ENCODE measurements at places on chromosomes 3 and 15.

DNA sequence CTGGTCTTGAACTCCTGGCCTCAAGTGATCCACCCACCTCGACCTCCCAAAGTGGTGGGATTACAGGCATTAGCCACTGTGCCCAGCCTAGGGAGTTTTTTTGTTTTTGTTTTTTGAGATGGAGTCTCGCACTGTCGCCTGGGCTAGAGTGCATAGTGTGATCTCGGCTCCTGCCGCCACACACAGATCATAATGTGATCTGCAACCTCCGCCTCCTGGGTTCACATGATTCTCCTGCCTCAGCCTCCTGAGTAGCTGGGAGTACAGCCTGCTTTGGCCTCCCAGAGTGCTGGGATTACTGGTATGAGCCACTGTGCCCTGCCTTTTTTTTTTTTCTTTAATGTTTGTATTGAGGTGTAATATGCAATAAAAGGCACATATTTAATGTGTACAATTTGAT is 78.2 kb downstream of the SMAD3 start:
- DNase-seq = no peak

GRCh38 chr3:106518516-106518915 is 649.7 kb upstream of the CBLB start:
- DNase-seq = no peak

DNA sequence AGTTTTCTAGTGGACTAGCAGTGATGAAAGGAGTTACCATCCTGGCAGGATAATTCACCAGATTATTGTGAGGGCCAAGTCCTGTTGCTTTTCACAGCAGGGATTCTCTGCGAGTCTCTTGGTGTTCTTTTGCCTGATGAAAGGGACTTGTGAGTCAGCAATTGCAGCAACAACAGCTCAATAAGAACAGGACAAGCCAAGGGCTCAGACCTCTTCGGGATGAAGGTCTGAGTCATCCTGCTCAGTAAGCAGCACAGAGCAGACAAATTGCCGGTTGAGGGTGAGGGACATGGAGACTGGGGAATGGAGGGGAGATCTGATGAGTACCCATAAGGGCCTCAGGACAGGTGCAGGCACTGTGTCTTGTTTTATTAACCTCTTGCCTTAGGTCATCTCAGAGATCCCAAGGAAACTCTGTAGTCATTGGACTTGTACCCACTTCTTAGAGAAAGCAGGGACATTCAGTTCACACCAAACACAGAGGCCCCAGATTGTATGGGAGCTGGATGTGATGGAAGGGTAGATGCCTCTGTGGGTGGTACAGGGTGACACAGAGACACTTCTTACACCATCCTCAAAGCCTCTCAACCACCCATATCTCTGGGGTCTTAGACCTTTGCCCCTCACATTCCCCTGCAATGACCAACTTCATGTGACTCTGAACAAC is 173.8 kb upstream of the TLE3 start:
- peak; percentile 31 for DNase-seq

GRCh38 chr15:27059610-27060202 is 88.7 kb downstream of the GABRG3 start:
- DNase-seq = peak; percentile 51

GRCh38 chr15:70920981-70921696 is 28.5 kb downstream of the LRRC49 start:
- no peak for DNase-seq

DNA sequence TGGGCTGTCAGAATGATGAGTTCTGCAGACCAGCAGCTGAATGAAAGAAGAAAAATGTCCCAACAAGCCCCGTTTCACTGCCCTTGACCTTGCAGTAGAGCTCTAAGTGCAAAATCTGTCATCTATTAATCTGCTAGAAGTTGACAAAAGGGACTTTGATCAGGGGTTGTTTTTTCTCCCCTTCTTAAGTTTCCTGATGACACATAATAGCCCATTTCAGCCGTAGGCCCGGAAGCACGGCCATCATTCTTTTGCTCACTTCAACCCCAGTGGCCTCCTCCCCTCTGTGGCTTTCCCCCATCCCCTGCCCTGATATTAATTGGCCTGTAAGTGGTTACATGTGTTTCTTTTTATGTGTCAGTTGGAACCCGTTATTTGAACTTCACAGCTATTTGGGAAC is 298.9 kb downstream of the RPLP1 start:
- DNase-seq = no peak

DNA sequence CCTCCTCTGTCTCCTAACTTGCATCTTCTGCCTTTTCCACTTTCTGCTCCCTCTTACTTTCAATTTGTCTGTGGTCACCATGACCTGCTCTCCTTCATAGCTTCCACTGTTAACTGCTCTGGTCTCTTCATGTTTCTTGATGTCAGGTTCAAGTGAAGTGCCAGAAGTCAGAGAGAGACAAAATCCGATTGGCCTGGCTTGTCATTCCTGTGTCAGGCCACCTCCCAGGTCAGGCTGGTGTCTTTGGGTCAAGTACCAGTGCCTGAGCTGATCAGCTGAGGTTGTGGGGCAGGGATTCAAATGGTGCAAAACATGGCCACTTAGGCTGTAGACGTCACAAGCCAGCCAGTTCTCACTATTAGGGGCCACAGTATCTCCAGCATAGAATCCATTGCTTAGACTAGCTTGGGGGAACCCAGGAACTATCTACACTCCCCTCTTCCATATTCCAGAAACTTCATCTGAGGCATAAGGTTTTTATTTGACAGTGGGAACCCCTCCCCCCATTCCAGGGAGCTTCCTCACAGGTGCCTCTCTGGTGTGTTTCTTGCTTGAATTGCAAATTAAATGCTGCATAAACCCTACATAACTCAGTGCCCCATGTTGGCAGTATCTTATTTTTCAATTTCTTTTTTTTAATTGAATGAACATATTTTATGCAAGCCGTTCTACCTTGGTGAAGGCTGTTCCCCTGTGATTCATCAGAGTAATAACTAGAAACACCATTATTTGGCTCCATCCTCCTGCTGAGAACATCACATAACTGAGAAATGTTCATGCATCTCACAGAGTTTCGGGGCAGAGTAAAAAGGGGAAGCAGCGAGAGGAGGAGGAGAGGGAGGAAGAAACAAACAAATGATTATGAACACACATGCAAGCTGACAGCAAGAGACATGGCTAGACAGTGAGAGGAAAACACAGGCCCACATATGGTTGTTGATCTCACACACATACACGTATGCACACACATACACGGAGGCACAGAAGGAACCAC is 175.8 kb downstream of the TLE3 start:
- DNase-seq = no peak

GRCh38 chr3:136788154-136788553 is 30.8 kb upstream of the SLC35G2 start:
- DNase-seq = no peak

DNA sequence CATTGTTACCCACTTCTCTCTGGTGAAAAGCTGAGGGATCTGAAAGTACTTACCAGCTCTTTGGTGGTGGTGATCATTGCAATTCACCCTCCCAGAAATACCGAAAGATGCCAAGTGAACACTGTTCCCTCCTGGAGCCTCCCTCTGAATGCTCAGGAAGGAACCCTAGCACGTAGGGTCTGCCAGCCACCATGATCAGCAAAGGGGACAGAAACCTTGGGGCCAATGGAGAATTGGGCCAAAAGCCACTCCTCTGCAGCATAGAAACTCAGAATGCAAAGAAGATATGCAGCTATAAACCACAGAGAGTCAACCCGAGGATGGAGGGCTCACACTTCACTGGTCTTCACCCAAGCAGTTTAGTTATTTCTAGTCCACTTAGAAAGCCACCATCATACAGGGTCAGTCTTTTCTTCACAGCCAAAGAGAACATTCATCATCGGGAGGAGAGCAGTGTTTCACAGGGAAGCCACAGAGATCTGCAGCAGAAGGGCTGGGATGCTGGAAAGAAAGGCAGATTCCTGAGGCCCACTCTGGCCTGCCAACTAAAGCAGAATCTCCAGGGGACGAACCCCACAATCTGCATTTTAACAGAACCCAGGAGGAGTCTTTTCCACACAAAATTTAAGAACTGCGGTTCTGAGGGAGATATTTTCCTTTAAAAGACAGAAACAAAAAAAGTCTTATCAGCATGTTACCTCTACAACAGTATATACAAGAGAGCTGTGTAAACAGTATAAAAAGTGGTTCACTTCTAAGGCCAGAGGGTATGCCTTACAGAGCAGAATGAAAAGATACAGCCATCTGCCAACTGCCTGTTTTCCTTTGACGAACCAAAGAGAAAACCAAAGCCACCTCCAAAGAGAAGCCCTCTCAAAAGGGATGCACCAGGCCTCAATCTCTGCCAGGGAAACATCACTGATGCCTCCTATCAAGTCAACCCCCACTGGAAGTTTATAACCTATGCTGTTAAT is 11.3 kb downstream of the TBC1D2B start:
- no peak for DNase-seq

- DNase-seq = no peak
These were observed 1.1 kb downstream of the NOX5 start for GRCh38 chr15:69015591-69015990.

- DNase-seq = no peak
These were observed 52.2 kb downstream of the C3orf85 start for GRCh38 chr3:109188741-109189140.

- no peak for DNase-seq
These were observed 227.4 kb upstream of the CMC1 start for GRCh38 chr3:28013864-28014473.

- no peak for DNase-seq
These were observed 3.6 kb upstream of the SMAD6 start for GRCh38 chr15:66698318-66698961.

GRCh38 chr15:44207643-44208042 is 12.6 kb upstream of the FRMD5 start:
- DNase-seq = no peak

GRCh38 chr15:100726070-100726420 is 123.7 kb downstream of the ASB7 start:
- no peak for DNase-seq

GRCh38 chr3:114417675-114418074 is 123.8 kb downstream of the TIGIT start:
- DNase-seq = no peak

- no peak for DNase-seq
These were observed 230.2 kb upstream of the HES1 start for GRCh38 chr3:193905541-193906396.

GRCh38 chr3:109918740-109919139 is 581.4 kb upstream of the DPPA4 start:
- no peak for DNase-seq

DNA sequence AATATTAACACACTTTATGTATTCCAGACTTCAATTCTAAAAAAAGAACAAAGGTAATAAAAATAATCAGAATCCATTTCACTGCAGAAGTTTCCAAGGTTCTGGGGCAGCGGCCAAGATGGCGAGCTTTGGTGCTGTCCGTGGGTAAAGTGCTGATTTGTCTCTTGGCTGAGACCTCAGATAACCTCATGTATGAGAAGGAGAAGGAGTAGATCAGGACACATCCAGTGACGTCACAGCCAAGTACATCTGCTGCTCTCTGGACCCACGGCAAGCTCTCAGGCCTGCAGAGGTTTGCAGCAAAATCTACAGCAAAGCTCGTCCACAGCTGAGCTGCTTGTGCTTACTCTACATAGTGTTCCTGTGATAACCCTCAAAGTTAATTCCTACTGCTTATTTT is 165.7 kb downstream of the MAGI1 start:
- DNase-seq = no peak

DNA sequence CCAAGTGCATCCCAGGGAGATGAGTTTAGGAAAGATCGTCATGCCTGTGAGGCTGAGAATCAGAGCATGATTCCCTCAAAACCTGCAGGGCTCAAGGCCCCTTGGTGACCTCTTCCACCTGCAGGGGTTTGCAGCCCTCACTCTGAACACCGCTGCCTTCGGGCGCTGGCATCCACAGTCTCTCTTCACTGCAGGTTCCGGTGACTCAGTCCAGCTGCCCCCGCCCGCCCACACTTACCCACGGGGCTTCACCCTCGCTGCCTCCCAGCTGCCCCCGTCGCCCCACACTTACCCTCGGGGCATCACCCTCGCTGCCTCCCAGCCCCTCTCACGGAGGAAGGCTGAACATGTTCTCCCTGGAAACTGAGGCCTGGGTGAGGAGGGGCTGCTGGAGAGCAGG is 277.1 kb downstream of the XXYLT1 start:
- DNase-seq = no peak

DNA sequence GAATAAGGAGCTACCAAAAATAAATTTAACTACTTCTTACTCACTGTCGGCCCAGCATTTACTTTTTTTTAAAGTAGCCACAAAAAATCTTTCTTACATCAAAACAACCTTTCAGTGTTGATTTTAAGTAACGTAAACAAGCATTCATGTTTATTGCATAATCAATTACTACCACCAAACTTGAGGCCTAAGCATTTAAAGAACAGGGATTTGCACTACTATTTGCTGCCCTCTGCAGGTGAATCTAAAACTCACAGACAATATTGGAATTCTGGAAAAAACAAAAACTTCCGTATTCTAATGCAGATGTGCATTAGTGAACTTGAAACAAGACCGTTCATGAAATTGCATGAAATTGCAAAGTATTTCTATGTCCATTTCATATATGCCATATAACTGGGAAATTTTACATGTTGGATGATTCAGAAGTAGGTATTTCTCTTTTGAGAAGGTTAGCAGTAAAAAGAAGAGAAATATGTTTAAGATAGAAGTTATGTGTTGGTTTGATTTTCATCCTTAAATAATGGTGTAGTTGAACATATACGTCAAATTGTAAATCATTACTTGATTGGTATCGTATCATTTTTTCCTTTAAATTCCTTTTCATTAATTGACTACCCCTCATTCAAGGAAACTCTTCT is 55.6 kb downstream of the CGGBP1 start:
- DNase-seq = peak; percentile 36

GRCh38 chr3:65444447-65444815 is 594.3 kb downstream of the MAGI1 start:
- no peak for DNase-seq

DNA sequence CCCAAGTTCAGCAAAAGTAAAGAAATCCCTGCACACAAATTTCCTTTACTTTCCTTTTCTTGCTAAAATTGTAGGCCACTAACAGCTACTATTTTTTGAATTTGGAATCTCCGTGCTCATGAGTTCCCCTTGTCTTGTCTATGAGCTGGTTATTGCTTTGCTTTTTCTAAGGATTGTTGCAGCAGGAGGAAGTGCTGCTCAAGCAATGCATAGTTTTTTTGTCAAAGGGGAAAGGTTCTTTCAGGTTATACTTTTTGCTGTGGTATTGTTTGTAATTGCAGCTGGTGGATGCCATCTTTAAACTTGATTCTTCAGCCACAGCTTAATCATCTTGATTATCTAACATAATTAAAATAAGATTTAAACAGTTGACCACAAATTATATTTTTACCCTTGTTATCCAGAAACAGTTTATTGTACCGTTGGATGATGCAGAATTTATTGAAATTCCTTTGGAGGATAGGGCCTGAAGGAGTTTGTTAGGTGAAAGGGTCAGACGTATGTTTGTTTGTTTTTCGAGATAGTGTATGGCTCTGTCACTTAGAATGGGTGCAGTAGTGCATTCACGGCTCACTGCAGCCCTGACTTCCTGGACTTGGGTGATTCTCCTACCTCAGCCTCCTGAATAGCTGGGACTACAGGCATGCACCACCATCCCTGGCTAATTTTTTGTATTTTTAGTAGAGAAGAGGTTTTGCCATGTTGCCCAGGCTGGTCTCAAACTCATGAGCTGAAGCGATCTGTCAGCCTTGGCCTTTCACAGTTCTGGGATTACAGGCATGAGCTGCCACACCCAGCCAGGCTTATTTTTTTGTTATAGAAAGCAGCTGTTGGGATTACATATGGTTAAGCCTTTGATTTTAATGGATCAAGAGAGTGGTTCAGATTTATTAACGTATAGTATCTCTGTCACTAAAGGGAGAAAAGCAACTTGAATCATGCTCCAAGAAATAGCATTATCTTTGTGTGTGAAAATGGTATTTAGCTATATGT is 11.7 kb downstream of the MGA start:
- no peak for DNase-seq

- peak; percentile 57 for DNase-seq
These were observed 25.9 kb downstream of the ACP3 start for GRCh38 chr3:132343018-132343612.
